Left lobe of liver (tissue), 2 donors: ENCODE measurements at places on chromosomes 1 and 21.

DNA sequence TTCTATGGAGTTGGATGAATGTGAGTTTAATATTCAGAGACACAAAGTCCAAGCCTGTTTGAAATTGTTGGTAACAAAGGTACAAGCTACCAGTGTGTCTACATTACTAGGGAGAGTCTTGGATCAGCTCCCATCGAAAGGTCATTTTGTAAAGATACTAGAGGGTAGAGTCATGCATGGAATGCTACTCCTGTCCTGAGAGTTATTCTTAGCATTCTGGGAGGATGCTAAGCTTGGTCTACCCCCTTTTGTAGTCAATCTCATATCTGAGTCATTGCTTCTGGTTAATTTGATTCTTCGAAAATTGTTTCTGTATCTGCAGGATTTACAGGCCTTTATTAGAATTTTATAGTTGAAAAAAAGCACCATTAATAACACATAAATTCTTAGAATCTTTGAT is 240.2 kb downstream of the ST6GALNAC3 start:
- no peak for DNase-seq

DNA sequence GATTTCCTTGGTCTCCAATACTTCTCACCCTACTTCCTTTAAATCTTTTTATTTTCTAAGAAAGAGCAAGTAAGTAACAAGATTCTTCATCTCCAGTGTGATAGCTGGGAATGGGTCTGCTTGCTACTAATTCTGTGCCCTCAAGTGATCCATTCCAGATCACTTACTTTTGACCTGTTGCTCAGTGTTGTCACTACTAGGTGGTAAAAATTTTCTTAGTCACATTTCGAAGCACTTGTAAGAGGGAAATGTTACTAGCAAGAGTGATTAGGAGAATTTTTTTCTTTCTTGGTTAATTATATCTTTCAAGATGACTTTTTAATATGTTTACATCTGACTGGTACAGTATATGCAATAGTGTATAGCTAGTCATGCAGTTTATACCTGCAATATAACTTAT is 2.2 kb downstream of the UBAP2L start:
- DNase-seq = no peak

DNA sequence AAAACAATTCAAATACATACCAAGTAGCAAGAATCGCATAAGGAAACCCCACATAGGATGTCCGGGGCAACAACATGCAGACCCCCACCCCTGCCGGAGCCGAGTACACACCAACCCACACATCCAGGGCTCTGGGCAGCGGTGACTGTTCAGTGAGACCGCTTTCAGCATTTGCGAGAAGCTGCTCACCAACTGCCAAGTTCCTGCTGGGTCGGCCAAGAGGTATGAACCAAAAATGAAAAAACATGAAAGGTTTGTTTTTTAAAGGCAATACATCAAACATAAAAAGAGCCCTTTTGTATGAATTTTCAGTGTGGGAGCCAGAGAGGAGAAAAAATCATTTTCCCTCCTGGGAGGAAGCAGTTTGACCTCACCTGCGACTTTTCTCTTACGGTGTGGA is 92.3 kb downstream of the SIM2 start:
- no peak for DNase-seq

DNA sequence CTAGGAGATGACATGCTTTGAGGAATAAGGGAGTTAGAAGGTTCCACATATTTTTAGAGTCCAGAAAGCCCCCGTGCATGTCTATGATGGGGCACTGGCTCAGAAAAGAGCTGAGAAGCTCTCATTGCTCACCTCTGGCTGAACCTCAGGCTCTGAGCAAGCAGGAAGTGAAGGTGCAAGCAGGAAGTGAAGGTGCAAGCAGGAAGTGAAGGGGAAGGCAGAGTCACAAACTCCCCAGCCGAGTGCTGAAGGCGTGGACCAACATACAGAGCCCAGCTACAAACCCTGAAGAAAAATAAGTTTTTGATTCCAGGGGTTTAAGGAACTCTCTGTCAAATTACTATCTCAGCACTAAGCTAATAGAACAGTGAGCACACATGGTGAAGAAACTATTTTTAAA is 7.0 kb downstream of the KRTAP10-8 start:
- no peak for DNase-seq

DNA sequence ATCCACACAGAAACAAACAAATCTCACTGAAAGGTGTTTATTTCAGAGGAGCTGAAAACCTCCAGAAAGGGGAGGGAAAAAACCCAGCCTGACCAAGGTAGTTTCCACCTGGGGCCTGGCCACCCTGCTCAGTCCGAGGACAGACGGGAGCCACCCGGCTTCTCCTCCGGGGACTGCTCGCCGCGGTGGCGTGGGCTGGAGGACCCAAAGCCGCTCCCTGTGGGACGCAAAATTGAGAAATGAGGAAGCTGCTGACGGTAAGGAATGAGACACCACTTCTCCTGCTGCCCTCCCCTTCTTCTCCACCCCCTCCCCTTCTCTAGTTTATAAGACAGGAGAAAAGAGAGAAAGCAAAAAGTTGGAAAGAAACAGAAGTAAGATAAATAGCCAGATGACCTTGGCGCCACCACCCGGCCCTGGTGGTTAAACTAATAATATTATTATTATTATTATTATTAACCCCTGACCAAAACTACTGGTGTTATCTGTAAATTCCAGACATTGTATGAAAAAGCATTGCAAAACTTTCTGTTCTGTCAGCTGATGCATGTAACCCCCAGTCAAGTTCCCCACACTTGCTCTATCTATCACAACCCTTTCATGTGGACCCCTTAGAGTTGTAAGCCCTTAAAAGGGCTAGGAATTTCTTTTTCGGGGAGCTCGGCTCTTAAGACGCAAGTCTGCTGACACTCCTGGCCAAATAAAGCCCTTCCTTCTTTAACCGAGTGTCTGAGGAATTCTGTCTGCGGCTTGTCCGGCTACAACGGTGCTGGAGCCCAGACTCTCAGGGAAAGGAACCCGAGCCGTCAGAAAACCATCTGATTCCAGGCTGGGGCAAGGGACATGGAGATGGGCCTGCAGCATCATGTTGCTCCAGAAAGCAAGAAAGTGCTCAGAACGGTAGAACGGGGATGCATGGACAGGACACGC is 12.5 kb downstream of the ITGB2 start:
- no peak for DNase-seq

- DNase-seq = no peak
Measured at GRCh38 chr1:6418668-6419396, 887 bp downstream of the HES2 start.

- no peak for DNase-seq
Measured at GRCh38 chr1:113786069-113786468, 26.2 kb downstream of the RSBN1 start.

- no peak for DNase-seq
Measured at GRCh38 chr21:16116069-16116468, 386.3 kb downstream of the USP25 start.

- DNase-seq = peak; percentile 58
Measured at GRCh38 chr1:182143825-182144645, 82.5 kb upstream of the ZNF648 start.

- DNase-seq = no peak
Measured at GRCh38 chr21:29238053-29238966, 60.4 kb upstream of the BACH1 start.

DNA sequence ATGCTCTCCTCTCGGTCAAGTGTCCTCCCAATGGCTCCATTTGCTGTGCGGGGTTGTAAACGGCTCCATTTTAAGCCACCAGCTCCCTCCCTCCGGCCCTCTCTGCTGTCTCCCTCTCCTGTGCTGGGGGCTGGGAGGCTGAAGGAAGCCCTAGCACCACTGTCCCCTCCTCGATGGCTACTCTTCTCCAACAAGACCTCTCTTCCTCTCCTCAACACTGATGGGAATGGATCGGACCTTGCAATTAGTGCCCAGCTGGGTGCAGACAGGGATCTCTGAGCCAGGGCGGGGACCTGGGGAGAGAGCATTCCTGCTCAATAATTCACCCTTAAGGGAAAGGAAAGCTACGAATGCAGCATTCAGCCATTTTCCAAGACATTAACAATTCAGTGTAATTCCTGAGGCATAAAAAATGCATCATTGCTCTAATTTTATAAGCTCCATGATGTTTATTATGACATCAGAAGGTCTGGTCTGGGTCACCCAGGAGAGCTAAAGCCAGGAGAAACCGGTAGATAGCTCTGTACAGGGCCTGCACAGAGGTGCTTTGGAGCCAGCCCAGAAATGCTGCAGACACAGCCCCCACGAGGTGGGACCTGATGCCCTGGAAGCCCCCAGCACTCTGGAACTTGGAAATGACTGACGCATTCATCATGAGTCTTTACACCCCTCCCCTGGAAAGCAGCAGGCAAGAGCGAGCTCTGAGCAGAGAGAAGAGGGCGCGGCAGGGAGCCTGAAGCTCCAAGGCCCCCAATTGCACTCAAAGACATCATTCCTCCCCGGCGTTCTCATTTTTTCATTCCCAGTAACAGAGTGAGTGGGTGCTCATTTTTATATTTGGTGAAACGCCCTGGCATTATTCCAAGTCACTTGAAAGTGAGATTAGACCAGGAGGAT is 76.2 kb upstream of the VAMP3 start:
- DNase-seq = no peak

DNA sequence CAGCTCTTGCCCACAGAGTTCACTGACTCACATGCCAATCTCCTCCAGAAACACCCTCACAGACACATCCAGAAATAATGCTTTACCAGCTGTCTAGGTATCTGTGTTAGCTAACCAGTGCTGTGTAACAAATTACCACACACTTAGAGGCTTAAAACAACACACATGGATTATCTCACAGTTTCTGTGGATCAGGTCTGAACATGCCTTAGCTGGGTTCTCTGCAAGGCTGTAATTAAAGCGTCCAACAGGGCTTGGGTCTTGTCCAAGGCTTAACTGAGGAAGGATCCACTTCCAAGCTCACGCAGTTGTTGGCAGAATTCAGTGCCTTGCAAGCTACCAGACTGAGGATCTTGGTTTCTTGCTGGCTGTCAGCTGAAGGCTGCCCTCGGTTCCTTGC is 92.5 kb upstream of the RGS4 start:
- DNase-seq = no peak

GRCh38 chr1:185418472-185418871 is 101.4 kb upstream of the IVNS1ABP start:
- no peak for DNase-seq

GRCh38 chr1:7529917-7530316 is 241.2 kb upstream of the VAMP3 start:
- no peak for DNase-seq

DNA sequence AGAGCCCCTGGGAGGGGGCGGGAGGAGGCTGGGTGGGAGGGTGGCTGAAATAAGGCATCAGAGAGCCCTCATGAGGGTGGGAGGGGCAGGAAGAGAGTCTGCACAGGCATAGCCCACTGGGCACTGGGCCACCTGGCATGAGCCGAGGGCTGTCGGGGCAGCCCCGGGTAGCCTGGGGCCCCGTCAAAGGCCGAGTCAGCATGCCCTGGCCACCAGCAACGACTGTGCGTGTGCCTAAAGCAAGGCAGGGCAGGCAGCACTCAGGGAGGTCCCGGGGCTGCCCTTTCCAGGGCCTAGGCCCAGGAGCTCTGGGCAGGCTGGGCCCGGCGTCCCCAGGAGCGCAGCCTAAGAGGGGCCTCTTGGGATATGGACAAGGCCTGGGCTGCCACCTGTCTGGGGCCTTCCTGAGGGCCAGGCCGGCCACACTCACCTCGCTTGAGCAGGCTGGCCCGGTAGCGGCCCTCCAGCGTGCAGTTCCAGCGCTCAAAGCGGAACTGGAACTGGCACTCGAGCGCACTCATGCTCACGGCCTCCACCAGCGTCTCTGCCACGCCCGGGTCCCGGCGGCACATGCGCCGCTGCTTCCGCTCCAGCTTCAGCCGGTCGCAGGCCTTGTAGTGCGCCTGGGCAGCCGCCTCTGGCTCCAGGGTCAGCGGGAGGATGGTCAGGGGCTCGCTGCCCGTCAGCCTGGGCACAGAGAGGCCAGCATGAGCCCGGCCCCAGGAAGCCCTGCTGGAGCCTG is 22.7 kb downstream of the WNT9A start:
- DNase-seq = no peak

GRCh38 chr1:38505944-38506343 is 353.6 kb downstream of the RRAGC start:
- DNase-seq = no peak

DNA sequence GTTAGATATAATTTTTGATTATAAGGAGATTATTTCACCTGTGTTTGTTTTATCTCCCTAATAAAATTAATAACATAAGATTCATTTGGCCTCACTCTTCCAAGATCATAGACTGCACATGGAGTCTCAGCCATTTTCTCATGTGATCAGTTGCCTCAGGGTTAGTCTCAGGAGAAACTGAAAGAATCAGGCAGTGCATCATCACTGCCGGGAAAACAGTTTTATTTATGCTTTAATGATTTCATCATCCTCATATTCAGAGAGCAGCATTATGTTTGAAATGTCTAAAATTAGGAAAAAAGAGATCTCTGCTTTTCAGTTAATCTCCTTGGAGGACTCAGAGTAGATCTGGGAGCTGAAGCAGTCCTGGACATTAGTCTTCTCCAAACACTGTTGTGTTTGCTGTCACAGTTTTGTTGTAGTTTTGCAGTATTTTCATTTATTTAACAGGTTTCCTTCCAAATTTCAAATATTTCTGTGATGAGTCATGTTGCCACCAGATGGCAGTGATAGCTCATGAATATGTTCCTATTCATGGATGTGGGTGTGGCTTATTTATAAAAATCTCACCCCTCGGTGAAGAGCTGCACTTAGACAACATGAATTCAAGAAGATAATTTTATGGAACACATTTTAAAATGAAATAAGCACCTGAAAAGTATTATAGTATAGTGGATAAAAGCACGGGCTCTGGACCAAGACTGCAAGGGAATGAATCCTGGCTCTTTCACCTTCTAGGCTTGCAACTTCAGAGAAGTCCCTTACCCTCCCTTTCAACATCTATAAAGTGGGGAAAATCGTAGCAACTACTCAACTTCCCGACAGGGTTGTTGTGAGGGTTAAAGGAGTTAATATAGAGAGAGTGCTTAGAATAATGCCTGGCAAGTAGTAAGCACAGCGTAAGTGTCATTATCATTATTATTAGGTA is 31.2 kb downstream of the CHD1L start:
- no peak for DNase-seq

GRCh38 chr1:2271211-2271721 is 43.1 kb downstream of the SKI start:
- no peak for DNase-seq

DNA sequence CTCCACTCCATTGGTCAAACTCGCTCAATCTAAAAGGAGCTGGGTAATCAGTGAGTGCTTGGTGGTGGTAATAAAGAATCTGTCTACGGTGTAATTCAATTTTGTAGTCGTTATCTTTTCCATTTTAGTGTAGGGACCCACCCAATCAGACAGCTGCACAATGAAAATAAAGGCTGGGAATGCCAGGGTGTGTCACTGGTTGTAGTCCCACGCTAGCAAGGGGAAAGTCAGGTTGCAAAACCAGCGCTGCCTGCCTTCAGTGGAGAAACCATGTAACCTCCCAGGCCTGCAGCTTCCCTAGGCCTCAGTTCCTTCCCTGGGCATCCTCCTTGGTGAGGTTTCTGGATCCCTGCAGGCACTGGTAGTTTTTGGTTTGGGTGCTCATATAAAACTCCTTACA is 49.4 kb upstream of the PPP2R5A start:
- no peak for DNase-seq

GRCh38 chr1:158149577-158150269 is 31.0 kb upstream of the CD1D start:
- peak; percentile 97 for DNase-seq

- DNase-seq = no peak
Measured at GRCh38 chr1:237394281-237394680, 352.3 kb downstream of the RYR2 start.

GRCh38 chr1:40861224-40862003 is 749 bp downstream of the CITED4 start:
- DNase-seq = peak; percentile 87
